ENCODE measurements at places on chromosomes 12 and 14.

- DNase-seq = no peak
Observed at GRCh38 chr12:42575717-42576116, 13.8 kb downstream of the PRICKLE1 start.

DNA sequence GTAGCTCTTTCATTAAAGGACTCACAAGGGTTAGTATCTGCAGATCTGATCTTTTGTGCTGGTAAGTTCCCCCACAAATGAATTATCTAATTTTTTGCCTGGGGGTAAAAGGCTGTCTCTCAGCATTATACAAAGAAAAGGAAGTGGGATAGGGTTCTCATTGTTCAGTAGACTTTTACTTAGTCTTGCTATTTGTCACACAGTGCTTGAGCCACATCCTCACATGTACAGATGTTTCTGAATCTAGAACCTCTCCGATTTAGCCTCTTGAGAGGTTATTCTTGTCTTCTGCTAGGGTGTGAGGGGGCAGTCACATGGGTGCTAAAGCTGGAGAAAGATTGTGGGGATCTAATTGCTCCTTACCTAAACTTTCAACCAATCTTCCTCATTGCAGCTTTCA lies 93.0 kb downstream of the SLC41A2 start:
- no peak for DNase-seq

DNA sequence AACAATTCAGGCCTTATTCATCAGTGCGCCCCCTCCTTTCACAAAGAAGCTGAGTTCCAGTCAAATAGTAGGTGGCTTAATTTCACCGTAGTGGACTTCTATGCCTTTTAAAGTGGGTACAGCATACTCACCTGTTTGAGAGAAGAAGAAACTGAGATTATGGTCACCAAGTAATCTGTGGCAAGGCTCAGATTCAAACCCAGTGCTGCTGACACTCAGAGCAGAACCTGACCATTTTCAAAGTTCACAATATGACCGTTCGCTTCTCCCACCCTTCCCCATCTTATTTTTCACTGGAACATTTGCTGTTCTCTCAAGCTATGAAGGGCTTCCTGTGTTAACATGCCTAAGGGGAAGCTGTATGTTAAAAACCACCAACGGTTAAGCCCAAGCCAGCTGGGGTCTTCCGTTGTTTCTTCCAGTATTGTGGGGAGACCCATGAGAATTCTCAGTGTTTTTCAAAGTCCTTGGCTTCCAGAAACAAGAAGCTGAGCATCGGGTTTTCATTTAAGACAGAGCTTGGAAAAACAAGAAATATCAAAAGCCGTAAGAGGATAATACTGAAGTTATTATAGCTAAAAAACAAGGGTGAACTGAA lies 6.1 kb upstream of the PSMA6 start:
- no peak for DNase-seq

- no peak for DNase-seq
Observed at GRCh38 chr14:71319666-71320065, 412.4 kb downstream of the PCNX1 start.

GRCh38 chr12:130791629-130792028 lies 47.4 kb downstream of the STX2 start:
- no peak for DNase-seq

DNA sequence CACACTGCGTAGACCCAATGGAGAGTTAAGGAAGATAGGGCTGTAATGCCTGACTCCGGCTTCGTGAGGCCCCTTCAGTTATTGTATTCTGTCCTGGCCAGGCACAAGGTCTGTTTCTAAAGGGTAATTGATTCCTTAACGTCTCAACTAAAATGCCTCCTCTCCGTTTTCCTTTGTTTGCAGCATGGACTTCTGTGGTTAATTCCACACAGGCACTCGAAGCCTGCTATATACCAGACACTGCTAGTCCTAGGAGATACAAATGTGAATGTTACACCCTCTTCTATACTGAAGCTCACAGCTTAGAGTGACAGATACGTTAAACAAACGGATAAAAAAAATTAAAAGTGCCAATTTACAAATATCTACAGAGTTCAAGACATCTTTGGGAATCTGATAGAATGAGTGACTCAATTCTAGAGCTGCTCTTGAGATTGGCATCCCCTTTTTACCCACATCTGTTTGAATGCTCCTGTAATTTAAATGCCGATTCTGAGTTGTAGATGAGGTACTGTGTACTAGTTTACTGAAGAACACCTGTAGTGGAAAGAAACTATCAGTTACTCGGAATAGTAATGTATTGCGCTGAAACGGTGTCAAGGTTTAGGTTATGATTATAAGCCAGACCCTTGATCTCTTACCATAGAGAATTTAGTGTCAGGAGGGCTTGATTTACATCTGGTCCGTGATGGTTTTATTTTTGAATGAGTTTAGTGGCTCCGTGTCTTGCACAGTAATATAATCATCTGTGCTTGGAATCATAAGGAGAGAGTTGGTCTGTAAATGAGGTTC lies 784 bp downstream of the PSMA6 start:
- DNase-seq = no peak

- DNase-seq = peak; percentile 9
Observed at GRCh38 chr12:69007101-69007854, 74.3 kb upstream of the CPM start.

- no peak for DNase-seq
Observed at GRCh38 chr12:7844116-7844515, 28.6 kb downstream of the SLC2A14 start.

- DNase-seq = no peak
Observed at GRCh38 chr14:59154373-59154772, 34.1 kb upstream of the DAAM1 start.

GRCh38 chr12:44875417-44875953 lies 630 bp downstream of the NELL2 start:
- DNase-seq = no peak

GRCh38 chr14:59346796-59347510 lies 118.2 kb downstream of the GPR135 start:
- DNase-seq = no peak

DNA sequence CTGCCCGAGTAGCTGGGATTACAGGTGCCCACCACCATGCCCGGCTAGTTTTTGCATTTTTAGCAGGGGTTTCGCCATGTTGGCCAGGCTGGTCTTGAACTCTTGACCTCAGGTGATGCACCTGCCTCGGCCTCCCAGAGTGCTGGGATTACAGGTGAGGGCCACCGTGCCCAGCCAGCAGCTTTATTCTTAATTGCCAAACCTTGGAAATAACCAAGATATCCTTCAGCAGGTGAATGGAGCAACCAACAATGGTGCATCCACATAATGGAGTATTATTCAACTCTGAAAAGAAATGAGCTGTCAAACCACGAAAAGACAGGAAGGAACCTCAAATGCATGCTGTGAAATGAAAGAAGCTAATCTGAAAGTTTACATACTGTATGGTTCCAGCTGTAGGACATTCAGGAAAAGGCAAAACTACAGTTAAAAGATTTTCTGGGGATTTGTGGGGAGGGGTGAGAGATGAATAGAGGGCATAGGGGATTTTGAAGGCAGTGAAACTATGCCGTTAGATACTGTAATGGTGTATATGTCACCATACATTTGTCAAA lies 118.8 kb upstream of the CCND2 start:
- no peak for DNase-seq

GRCh38 chr12:77724367-77724957 lies 106.2 kb upstream of the NAV3 start:
- DNase-seq = no peak

DNA sequence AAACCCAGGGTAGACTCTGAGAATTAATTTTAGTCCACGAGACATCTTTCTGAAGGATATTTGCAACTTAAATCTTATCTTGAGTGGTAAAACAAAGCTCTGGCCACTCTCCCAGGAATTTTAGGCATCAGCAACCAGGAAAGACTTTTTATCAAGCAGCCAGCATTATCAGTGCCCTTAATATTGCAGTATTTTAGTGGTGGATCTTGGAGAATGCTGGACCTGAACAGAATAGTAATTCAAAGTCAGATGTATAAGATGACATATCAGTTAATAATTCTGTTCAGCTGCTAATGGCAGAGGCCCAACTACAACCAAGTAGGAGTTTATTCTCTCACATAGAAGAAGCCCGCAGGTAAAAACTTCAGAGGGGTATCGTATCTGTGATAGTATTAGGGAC lies 59.0 kb upstream of the CRY1 start:
- DNase-seq = no peak

DNA sequence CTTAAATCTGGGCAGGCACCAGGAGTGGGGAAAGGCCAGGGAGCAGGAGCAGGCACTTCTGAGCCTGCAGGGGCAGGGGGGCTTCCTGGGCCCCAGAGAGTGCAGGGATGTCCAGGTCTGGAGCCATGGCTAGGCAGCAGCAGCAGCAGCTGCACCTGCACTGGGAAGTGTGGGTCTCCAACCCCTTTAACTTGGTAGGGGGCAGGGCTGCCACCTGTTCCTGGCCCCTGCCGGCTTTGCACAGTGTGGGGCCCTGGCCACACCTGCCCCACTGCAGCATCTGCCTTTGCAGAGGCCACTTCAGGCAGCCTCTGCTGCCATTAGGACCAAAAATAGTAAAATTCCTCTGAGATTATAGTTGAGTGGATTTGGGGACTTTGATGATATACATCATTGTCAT lies 138.5 kb downstream of the SLC16A7 start:
- DNase-seq = no peak

DNA sequence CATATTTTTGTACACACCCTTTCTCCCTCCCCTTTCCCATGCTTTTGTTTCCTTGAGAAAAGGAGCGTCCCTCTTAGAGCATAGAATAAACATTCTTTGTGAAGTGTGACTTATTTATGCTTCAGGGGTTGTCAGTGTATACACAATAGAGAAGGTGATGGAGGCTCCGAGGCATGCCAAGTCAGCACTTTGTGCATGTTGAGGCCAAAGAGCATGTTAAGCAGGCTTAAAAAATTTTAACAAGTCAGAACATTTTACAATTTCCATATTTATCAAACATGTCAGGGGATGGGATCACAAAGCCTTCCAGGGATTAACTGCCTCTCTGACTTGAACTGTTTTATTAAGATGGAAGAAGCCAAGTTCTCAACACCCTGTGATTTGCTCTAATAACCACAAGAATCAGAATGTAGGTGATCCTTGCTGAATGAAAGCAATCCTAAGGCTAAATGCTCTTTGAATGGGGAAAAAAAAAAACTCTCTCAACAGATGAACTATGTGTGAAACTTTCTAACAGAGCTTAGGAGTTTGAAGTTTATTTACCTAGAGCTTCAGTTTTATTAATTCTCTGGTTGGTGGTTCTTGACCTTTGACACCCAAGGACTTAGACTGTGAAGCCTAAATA lies 223.1 kb downstream of the RAD51B start:
- DNase-seq = no peak

GRCh38 chr14:23094666-23095195 lies at the start of gene ACIN1:
ACIN1 (minus strand) TSS chr14:23095136; CDS start chr14:23095112, 24 bp downstream.
- no peak for DNase-seq

- peak; percentile 27 for DNase-seq
Observed at GRCh38 chr12:62683776-62684569, 217.3 kb downstream of the MON2 start.

- DNase-seq = no peak
Observed at GRCh38 chr14:58705066-58705465, 67.3 kb downstream of the DACT1 start.

GRCh38 chr12:63882844-63883243 lies 38.3 kb downstream of the SRGAP1 start:
- no peak for DNase-seq

DNA sequence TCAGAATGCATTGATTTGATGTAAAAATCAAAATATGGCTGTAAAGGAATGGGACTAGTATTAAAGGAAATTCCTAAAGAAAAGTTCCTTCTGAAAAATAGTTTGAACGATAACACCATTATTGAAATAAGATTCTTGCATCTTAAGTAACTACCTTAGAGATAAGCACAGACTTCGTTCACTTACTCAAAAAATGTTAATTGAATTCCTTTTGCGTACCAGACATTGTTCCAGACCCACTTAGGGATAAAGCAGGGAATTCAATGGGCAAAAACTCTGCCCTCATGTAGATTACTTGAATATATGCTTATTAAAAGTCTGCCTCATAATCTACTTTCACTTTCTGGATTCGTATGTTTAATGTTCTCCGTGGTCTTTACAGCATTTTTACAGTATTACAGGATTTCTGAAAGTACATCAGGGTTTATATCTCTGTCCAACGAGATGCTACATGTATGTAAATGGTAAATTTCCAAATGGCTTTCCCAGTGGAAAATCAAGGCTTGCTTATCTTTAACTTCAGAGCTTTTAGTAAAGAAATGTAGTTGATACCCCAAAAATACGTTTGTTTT lies 213.7 kb downstream of the GXYLT1 start:
- no peak for DNase-seq

DNA sequence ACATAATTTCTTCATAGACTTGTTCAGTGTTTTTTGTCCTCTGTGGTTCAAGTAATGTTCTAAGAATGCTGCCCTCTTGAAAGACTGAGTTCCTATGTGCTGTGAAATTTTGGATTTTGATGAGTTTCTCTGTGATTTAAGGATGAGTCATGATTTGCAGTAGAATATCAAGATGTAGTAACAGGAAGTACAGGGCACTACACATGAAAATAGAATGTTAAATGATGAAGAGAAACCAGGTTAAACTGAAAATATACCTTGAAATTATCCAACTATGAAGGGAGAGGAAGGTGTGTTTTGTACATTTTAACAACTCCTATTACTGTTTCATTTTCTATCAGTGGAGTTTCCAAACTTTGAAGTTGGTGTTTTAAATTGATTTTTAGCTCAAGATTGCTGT lies 4.8 kb downstream of the ELK3 start:
- no peak for DNase-seq
